ENCODE measurements at places on chromosomes 5 and 9.

DNA sequence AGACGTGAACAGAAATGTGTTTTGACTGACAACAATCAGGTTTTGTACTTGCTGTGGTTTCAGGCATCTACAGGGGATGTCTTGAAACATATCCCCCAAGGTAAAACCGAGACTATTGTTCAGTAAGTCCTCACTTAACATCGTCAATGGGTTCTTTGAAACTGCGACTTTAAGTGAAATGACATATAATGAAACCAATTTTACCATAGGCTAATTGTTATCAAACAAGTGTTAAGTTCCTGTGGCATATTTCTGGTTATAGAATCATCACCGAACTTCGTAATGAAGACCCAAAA, 16.4 kb upstream of the OMD start:
- DNase-seq = peak; percentile 36

DNA sequence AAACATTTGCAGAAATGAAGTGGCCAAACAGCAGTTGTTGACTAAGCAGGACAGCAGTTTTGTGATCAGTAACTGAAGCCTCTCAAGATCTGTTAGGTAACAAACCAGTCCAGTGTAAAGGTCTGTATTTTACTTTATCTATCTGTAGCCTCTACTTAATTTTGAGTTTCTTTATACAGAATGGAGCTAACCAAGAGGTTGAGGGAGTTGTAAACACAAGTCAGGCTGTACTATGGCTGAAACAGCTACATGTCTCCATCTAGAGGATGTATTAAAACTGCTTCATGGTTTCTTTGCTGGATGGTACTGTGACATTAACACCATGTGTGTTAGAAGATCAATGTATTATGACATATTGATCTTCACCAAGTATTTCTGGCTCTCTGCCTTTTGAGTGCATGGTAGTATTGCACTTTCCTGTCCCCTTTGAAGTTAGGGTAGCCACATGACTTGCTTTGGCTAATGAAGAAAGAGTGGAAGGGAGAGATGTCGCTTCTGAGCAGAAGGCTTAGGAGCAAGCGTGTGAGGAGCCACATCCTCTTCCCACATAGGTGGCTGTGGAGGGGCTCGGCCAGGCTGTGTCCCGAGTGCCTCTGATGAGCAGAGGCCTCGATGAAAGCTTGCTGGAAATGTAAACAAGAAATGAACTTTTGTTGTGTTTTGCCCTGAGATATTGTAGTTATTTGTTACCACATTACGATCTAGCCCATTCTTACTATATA, 105.6 kb upstream of the PCA3 start:
- DNase-seq = peak; percentile 59

- DNase-seq = no peak
These were observed 16.2 kb upstream of the ERAP1 start for GRCh38 chr5:96823900-96824380.

- no peak for DNase-seq
These were observed 197.1 kb downstream of the NR3C1 start for GRCh38 chr5:143206196-143207053.

DNA sequence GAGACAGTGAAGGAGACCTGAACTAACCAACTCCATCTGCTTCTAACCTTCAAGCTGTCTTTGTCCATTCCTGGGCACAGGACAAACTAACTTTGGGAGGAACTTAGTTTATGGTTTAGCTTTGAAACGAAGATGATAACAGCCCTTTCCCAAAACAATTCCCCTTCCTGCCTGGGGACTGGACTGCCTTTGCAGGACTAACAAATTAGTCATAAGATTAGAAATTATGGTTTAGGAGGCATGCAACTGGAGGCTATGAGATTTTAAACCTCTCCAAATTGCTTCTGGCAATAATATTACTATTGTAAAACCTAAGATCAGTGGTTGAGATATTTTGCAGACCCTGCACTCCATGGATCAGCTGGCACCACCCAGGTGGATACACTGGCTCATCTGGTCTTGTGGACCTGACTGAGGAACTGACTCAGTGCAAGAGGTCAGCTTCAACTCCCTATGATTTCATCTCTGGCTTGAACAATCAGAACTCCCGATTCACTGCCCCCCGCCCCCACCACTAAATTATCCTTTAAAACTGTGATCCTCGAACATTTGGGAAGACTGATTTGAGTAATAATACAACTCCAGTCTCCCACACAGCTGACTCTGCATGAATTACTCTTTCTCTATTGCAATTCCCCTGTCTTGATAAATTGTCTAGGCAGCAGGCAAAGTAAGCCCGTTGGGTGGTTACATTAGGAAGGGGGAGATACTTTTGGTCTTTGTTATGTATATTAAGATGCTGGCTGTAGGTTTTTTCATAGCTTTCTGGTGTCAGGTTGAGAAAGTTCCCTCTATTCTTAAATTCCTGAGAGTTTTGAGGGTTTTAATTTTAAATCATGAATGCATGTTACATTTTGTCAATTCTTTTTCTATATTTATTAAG, 213.3 kb downstream of the TSSK1B start:
- no peak for DNase-seq

- DNase-seq = no peak
These were observed 76.9 kb downstream of the UBE2R2 start for GRCh38 chr9:33893861-33894260.

- no peak for DNase-seq
These were observed 59.3 kb upstream of the SELENOP start for GRCh38 chr5:42870882-42871418.

All from CD4-positive, alpha-beta T cell treated with Interleukin-21 for 1 hour (primary cell).